Activated naive CD4-positive, alpha-beta T cell treated with Interleukin-2 at 50 U/mL for 16 hours (primary cell): ENCODE measurements at places on chromosomes 1 and 21.

DNA sequence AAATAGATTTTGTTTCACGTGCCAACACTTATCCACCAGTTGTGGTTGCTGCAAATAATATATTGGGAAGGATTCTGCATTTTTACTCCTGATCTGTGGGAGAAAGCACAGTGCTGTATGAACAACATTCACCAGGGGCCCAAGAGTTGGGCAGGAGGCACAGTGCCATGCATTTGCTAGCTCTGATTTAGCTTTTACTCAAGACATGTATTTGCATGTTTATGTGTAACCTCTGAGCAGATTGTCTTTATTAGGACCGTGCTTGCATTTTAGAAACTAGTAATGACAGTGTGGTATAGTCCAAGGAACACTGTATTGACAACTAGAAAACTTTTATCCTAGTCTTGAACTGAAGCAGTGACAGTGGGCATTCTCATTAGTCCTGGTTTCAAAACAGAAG lies 133.9 kb upstream of the B3GALT2 start:
- no peak for DNase-seq

GRCh38 chr1:206469411-206469932 lies 804 bp upstream of the IKBKE start:
- DNase-seq, result peak; percentile 47

GRCh38 chr1:77970192-77970591 lies 8.7 kb downstream of the FUBP1 start:
- no peak for DNase-seq

DNA sequence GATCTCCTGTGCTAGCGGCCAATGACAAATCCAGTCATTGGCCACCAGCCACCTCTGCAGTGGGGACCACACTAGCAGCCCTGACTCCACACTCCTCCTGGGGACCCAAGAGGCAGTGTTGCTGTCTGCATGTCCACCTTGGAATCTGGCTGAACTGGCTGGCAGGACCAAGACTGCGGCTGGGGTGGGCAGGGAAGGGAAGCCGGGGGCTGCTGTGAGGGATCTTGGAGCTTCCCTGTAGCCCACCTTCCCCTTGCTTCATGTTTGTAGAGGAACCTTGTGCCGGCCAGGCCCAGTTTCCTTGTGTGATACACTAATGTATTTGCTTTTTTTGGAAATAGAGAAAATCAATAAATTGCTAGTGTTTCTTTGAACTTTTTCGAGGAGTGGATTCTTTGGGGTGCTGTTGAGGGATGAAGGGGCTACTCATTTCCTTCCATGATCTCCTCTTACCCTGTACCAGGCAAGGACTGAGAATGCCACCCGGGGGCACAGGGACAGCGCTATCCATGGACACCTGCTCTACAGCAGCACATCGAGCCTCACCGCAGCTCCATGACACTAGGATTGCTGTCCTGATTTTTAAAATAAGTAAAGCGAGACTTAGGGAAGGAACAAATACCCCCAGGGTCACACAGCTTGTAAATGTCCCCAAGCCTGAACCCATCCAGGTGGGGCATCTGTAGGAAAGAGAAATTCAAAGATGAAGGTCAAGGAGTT lies 44.7 kb downstream of the TNNT2 start:
- DNase-seq, result no peak

DNA sequence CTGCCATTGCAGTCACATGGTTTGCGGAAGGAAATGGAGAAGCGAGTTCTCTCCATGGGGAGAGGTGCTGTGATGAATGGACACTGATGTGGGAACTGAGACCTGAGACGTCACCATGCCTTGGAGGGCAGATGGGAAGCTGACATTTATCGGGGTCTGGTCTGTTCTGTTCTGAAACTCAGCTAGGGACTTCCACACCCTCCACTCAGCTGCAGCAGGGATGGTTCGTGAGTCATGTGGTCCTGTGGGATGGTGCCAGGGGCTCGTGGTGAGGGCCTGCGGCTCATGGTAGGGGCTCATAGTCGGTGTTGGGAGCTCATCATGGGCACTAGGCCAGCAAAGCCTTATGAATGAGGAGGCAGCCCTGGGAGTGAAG lies 6.1 kb downstream of the GPR137B start:
- DNase-seq, result no peak

DNA sequence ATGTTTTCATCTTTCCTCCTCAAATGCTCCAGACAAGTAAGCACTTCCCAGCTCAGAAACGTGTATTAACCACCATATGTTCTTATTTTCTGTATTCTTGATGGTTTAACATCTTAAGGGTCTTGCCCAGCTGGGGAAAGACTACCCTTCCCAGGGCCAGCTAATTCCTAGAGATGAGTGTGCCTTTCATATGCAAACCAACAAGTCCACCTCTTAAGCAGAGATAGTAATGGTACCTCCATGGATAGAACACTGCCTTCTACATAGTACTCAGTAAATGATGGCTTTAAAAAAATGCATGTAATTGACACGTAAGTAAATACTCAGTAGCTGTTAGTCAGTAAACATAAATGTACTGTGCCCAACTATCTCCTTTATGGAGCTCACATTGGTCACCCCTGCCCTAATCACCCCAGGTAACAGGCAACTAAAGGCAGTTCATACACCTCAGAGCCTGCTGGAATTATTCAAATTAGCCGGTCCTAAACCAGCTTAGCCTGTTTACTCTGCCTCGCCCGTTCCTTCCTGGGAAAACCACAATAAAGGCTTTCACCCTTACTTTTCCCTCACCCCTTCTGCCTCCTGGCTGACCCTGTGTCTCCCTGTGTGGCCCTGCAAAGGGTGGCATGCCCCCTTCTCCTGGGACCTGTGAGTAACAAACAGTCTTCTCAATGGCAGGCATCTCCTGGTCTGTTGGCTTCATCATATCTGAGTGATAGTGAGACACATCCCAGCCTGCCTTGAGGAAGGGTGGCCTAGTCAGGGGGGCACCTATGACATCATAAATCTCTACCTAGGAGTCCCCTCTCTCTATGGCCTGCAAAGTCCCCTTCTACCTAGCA lies 40.1 kb upstream of the KLHDC7A start:
- DNase-seq, result no peak

DNA sequence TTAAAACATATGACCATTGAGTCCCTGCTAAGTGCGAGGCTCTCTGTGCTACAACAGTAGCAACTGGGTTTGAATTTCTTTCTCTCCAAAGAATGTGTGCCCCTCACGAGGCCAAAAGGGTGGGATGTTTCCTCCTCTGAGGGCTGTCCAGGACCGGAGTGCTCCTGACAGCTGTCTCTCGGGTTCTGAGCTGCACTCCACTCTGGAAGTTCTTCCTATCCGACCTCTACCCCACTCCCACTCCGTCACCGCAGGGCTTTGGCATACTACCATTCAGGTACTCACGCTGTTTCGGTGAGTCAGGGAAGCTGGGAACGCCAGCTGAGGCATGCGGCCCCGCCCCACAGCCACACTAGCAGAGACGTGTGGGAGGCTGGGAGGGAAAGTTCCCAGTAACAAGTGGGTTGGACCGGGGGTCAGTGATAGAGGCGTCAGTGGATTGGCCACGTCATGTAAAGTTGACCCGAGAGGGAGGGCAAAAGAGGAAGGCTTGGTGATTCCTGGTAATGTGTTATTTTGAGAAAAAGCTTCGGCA lies 705 bp upstream of the SLC50A1 start:
- DNase-seq, result peak; percentile 82

- DNase-seq, result no peak
Measured at GRCh38 chr1:169959686-169960085, 66.0 kb upstream of the SCYL3 start.

- no peak for DNase-seq
Measured at GRCh38 chr1:171727778-171728177, 14.1 kb downstream of the VAMP4 start.

- DNase-seq, result no peak
Measured at GRCh38 chr1:162565460-162565859, 3.9 kb downstream of the UAP1 start.

DNA sequence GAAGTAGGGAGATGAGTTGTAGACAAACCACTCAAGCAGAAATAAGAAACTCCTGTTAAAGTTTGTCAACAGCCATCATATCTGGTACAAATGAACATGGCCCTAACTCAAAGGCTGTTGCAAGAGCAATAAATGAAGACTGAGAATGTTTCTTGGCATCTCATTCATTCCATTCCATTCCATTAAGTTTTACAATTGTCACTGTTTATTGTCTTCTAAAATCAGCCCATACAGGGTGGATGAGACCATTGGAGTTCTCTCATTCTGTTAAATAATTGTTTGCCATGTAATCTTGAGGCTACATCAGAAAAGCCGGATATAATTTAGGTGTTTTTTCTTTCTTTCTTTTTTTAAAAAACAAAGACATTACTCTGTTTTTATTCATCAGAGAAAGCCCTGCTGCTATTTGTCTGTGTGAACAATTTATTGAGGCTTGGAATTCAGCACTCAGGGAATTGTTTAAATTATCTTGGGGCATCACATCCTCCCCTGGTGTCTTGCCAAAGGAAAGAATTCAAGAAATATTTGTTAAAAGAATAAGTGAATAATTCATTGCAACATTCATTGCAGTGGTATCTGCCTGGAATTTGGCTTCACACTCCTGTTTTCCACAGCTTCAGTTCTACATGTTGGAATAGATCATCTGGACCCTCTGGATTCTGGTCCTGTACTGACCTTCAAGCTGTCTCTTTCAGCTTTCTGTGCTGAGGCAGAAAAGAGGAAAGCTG lies 604.5 kb downstream of the PLPP3 start:
- DNase-seq, result no peak

DNA sequence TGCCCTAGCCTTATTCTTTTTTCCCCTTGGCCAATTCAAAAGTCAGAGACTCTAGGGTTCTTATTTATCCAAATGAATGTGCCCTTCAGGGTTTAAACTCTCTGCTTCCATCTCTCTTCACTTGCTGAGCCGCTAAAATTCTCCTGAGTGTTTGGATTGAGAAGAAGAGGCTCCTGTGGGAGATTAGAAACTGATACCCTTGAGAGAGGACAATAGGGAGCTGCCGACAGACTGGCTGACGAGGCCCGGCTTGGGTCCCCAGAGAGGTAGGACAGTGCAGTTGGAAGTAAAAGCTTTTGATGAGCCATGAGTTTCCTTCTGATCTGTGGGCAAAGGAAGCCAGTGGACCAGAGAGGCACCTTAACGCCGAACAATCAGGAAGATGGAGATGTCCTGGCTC lies 41.3 kb upstream of the UBE2U start:
- no peak for DNase-seq

DNA sequence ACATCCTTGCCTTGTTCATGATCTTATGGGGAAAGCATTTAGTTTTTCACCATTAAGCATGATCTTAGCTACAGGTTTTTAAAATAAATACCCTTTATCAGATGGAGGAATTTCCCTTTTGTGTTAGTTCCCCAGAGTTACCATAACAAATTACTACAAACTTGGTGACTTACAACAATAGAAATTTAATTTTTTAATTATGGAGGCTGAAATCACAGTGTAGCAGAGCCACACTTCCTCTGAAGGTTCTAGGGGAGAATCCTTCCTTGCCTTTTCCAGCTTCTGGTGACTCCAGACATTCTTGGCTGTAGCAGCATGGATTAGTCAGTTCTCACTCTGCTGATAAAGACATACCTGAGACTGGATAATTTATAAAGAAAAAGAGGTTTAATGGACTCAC lies 18.5 kb downstream of the MIGA1 start:
- DNase-seq, result no peak

DNA sequence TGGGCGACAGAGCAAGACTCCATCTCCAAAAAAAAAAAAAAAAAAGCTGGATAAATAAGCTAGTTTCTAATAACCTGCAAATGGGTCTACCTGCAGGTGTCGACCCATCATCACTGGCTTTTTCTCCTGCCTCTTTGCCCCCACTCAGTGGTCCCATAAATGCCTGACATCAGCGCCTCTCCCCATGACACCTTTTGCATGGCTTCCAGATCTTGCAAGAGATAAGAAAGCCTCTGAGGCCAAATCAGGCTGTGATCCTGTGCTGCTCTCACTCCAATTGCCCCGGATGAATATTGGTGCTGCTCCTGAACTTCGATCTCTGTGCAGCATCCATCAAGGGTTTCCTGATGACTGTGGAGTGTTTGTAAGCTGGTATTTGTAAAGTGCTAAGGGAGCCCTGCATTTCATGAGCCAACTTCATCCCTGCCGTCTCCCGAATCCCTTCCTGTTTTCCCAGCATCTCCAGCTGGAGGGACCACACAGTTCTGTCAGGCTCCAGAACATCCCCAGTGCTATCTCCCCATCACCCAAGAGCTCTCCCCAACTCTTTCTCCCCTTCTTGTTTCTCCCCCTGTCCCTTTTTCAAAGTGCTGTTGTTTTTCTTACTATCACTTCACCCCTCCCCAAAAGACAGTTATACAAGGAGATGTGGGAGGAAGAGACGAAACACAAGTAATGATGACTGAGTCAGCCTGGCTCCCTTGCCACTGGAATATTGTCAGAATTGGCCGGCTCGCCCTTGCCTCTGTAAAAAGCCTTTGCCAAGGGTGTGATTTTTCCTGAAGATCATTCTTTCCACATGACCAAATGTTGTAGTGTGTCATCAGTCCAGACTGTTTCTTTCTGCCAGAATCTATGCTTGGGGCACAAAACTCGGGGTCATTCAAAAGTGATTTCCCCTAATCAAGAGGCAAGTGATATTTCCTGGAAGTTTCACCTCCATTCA lies 2.8 kb upstream of the EFHD2 start:
- no peak for DNase-seq

DNA sequence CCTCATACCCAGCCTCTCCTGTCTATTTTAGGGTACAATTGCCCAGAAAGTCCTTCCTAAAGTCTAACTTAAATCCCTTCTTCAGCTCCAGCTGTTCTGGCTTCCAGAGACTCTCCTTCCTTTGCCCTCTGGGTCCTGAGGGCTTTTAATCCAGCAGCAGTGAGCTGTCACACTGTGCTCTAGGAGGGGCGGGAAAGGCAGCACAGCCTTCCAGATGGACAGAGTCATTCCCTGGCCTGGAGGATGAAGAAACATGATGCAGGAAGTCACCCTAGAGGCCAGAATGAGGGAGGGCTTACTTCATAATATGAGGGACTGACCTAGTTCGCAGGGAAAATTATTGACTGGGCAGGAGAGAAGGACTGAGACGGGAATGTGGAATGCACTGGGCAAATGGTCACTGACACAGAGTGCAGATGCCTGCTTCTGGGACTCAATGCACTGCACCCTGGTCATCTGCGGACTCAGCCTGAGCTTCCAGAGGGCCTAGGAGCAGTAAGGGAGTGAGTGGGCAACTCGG lies 1.3 kb downstream of the SH2D2A start:
- DNase-seq, result no peak

- no peak for DNase-seq
Measured at GRCh38 chr1:243930822-243931671, 81.0 kb upstream of the AKT3 start.
